ENCODE measurements at places on chromosomes 1 and 21. TPM values are rescaled to one million over a fixed set of nuclear protein-coding genes. Genes with fewer than 3 reads are reported as not detected.
A peak's percentile ranks its signal among the peaks of the same experiment; 100 is the strongest.

GRCh38 chr1:44361478-44361877 lies 6.4 kb upstream of the ERI3 start:
- H3K4me3 ChIP-seq = no peak overlapping the region
- no peak for DNase-seq
- H3K4me1 ChIP-seq = no peaks in the 10 kb centered on the region
- no peaks in the 10 kb centered on the region for H3K27me3 ChIP-seq
- no peaks in the 10 kb centered on the region for H3K36me3 ChIP-seq

LAMC2 gene
- total RNA-seq = 17.4 TPM

CNN3 gene
- total RNA-seq = 106 TPM

AGT gene
- 0.95 TPM for total RNA-seq

DNA sequence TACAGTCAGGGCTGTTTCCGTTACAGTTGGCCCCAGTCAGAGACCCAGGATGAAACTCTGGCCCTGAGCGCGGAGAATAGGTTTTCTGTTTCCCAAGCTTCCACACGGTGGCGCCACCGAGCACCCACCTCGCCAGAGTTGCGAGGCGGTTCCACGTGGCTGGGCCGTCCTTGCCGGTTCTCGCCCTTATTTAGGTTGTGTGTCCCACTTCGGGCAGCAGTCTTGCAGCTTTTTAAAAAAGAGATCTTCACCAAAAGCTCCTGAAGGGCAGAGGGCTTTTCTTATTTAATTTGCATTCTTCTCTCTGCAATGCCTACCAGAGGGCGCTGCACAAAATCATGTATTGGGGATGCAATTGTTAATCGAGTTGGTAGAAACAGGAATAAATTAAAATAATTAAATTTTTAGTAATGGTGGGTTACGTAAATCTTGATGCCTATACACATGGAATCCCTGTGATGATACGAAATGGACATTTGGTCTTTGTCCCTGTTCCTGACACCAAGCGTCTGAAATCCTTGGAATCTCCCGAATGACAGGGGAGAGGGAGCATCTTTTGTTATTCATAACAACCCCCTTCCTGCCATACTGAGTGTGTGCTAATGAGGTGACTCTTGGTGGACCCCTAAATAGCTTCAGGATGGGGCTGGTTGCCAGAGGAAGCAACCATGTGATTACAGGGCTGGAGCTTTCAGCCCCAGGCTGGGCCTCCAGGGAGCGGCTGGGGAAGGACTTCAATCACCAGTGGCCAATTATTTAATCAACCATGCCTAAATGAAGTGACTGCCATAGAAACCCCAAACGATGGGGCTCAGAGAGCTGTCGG lies 5.6 kb upstream of the S100A7 start:
- H3K27ac ChIP-seq = no peak overlapping the region
- H3K4me3 ChIP-seq = no peak overlapping the region
- no peaks in the 10 kb centered on the region for H3K36me3 ChIP-seq
- no peaks in the 10 kb centered on the region for H3K4me1 ChIP-seq
- peaks cover 22% of the 10 kb centered on the region for H3K27me3 ChIP-seq
- DNase-seq = no peak

GRCh38 chr1:147913362-147913942 lies 10.9 kb downstream of the GJA8 start:
- H3K27ac ChIP-seq = no peak overlapping the region
- H3K4me3 ChIP-seq = no peak overlapping the region
- DNase-seq = no peak
- H3K36me3 ChIP-seq = no peaks in the 10 kb centered on the region
- H3K4me1 ChIP-seq = no peaks in the 10 kb centered on the region
- no peaks in the 10 kb centered on the region for H3K27me3 ChIP-seq

RORC gene
- total RNA-seq = 11.5 TPM

DNA sequence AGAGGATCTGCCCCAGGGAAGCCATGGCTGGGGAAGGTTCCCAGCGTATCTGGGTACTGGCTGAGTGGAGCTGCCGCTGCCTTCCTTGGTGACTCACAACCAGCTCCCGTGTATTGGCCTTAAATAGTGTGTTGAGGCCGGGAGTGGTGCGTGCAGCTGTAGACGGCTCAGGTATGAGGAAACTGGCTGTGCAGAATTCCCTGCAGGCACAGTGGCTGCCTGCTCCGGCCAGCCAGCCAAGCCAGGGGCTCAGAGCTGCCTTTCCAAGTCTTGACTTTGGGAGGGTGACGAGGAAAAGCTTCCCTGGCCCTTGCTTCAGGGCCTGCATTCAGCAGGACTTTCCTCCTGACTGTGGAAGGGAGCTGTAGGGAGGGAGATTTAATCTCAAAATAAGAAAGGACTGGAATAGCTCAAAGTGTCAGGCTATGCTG lies at the start of gene VTCN1:
TSS of gene VTCN1 (minus strand) at position 97 of the 431 bp plus-strand sequence. CDS start at position 25, 72 bp downstream.
- H3K27ac ChIP-seq = no peak within 1 kb of the TSS
- no peak within 1 kb of the TSS for H3K4me3 ChIP-seq
- H3K27me3 ChIP-seq = peaks cover 29% of the 10 kb centered on the region
- no peak for DNase-seq
- H3K4me1 ChIP-seq = no peaks in the 10 kb centered on the region

DNA sequence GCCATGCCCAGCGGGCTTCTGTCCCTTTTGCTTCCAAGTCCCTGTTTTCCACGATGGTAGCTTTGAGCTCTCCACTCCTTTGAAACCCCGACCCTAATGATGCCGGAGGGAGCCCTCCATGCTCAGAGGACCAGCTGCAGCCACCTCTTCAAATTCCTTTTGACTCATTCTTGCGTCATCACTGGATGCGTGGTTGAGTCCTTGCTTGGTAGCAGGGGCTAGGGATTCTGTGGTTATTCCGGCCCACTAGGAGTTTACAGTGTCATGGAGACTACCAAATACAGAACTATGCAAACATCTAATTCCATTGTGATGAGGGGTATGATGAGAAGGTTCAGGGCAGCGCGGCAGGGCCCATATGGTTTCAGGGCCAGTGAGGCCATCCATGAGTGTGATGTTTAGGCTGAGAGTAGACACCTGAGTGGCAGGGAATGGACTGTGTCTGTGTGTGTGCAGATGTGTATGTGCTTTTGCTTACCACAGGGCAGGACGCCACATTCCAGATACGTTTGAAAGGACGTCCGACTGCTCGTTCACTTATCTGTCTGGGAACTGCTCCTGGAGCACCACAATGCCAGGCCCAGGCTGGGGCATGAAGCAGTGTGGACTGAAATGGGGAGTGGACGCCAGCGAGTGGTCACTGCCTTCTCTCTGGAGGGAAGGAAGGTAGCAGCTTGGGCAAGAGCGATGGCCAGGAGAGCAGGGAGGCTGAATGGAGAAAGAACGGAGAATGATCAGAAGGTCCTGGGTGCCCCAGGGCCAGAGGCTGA lies 30.4 kb upstream of the ZBTB21 start:
- H3K27me3 ChIP-seq = no peaks in the 10 kb centered on the region
- H3K36me3 ChIP-seq = no peaks in the 10 kb centered on the region
- peaks cover 13% of the 10 kb centered on the region for H3K4me1 ChIP-seq
- no peak for DNase-seq
- H3K4me3 ChIP-seq = no peak overlapping the region
- H3K27ac ChIP-seq = peak overlapping the region; percentile 44

GJA5 gene
- 5.6 TPM for total RNA-seq

ADCY10 gene
- total RNA-seq = not detected

DNA sequence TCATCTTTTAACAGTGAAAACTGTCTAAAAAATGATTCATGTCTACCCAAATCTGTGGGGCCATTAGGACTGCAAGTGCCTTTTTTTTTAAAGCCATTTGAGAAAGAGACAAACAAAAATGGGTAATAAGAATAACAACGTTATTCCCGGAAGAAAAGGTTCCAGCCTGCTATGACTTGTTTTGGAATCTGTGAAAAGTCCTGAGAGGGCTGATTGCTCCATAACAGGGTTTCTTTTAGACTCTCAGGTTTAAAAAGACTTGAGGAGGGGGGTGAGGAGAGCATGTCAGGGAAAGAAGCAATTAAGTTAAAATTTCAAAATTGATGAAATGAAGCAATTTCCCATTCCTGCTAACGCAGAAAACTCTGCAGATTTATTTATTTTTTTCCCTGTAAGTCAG lies 56.4 kb downstream of the CACHD1 start:
- no peak overlapping the region for H3K4me3 ChIP-seq
- H3K36me3 ChIP-seq = no peaks in the 10 kb centered on the region
- H3K4me1 ChIP-seq = peaks cover 6% of the 10 kb centered on the region

DNA sequence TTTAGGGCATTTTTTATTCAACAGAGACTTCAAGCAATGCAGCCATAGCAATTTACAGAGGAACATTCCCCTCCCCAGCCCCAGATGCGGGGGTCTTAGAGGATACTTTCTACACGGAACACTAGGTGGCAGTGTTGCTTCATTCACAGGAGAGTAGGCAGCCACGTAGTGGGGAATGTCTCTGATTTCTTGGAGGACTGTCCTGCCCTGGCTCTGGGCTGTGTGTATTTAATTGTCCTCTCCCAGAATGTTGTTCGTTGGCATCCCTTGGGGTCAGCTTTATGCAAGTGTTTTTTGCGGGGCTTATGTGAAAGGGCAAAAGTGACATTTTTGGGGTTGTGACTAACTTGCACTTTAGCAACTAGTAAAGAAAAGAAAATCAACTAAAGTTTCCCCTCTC lies 96.9 kb downstream of the PAPPA2 start:
- H3K27ac ChIP-seq = no peak overlapping the region
- no peaks in the 10 kb centered on the region for H3K36me3 ChIP-seq
- no peaks in the 10 kb centered on the region for H3K4me1 ChIP-seq
- no peaks in the 10 kb centered on the region for H3K27me3 ChIP-seq
- DNase-seq = no peak
- no peak overlapping the region for H3K4me3 ChIP-seq

CGN gene
- total RNA-seq = 18.3 TPM

DNA sequence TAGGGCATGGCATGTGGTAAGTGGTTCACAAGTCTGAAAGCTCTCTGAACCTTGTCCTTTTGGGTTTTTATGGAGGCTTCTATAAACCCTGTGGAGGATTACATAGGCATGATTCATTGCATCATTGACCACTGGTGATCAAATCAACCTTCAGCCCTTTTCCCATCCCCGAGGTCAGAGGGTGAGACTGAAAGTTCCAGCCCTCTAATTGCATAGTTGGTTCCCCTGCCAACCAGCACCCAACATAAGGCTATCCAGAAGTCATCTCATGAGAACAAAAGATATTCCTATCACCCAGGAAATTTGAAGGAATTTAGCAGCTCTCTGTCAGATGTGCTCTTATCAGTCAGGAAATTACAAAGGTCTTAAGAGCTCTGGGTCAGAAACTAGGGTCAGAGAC lies 89.5 kb upstream of the ARTN start:
- no peaks in the 10 kb centered on the region for H3K36me3 ChIP-seq
- H3K27me3 ChIP-seq = no peaks in the 10 kb centered on the region
- no peak overlapping the region for H3K4me3 ChIP-seq
- no peak for DNase-seq
- no peak overlapping the region for H3K27ac ChIP-seq
- peaks cover under 1% of the 10 kb centered on the region for H3K4me1 ChIP-seq

GRCh38 chr1:3037281-3038040 lies 16.2 kb downstream of the ACTRT2 start:
- no peaks in the 10 kb centered on the region for H3K4me1 ChIP-seq
- no peak for DNase-seq
- no peak overlapping the region for H3K4me3 ChIP-seq
- H3K27ac ChIP-seq = no peak overlapping the region
- H3K36me3 ChIP-seq = no peaks in the 10 kb centered on the region

FTCD gene
- total RNA-seq = not detected

PLPPR5 gene
- not detected for total RNA-seq

DNA sequence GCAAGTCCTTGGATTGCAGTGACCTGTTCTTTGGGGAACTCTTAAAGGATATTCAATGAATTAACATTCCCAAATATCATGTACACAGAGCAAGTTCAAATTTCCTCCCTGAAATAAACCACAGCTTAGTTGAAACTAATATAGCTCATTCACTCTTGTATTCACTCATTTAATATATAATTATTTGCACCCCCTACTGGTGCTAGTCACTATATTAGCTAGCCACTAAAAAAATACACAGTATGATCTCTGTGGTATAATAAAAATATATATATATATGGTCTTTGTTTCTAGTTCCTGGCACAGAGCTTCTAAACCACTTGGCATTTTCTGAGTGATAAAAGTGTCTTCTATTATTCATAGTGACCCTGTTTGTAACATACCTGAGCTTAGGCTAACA lies 177.3 kb upstream of the LYPLAL1 start:
- H3K4me1 ChIP-seq = no peaks in the 10 kb centered on the region
- DNase-seq = no peak
- H3K27ac ChIP-seq = no peak overlapping the region
- no peak overlapping the region for H3K4me3 ChIP-seq

- no peaks in the 10 kb centered on the region for H3K36me3 ChIP-seq
- H3K27me3 ChIP-seq = no peaks in the 10 kb centered on the region
- no peak for DNase-seq
- no peak overlapping the region for H3K4me3 ChIP-seq
These were observed 43.1 kb upstream of the CCSAP start for GRCh38 chr1:229385853-229386456.

CNKSR1 gene
- 30.9 TPM for total RNA-seq

DNA sequence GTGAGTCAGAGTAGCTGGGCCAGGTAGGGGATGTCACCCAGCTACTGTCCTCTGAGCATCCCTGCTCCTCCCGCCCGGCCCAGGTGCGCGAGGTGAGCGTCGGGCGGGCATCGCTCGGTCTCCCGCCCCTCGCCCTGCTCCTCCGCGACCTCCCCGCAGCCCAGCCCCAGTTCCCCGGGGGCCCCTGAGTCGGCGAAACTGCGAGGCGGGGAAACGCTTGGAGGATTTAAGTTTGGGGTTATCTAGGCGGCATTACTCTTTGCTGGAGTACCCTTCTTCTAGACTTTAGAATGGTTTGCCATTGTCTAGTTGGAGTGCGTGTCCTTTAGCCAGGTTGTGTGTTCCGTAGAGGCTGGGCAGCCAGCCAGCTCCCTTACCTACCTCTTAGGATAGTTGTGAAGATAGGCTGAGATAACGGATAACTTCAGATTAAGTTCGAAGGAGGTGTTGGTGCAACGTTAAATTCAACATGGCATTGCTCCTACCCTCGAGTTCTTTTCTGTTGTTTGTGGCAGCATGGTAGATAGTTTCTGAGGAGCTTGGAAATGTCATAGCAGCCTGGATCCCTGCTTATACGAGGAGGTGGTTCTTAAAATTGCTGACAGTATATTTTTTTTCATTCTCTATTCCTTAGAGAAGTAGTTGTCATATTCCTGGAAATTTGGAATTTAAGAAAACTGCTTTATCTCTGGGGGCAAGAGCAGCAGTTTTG lies 697 bp downstream of the AGO3 start:
- H3K4me1 ChIP-seq = no peaks in the 10 kb centered on the region
- H3K36me3 ChIP-seq = no peaks in the 10 kb centered on the region
- H3K4me3 ChIP-seq = peak overlapping the region; percentile 91
- H3K27me3 ChIP-seq = no peaks in the 10 kb centered on the region

DNA sequence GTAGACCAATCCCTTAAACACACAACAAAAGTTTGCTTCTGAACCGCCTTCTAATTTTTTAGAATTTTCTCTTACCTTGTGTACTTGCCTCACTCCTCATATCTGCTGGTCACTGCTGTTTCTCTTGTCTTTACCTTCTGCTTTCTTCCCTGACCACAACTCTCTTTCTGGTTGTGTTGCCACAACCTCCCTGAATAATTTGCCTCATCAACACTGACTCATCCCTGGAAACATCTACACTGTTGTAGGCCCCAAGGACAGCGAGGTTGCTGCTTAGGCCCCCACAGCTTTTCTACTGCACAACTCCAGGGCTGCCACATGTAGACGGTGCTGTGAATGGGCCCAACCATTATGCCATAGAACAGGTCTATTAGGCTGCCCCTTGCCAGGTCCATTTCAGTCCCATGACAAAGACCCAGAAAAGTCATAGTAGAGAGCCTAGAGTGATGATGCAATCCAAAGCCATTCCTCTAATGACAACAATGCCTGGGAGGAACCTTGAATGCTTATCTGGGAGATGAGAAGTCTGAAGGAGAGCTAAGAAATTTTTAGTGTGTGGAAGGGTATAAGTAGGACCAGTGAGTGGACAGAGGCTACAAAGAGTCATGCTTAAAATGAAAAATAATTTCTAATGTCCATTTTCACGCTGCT lies 36.6 kb upstream of the LCE5A start:
- DNase-seq = no peak
- no peak overlapping the region for H3K27ac ChIP-seq
- no peaks in the 10 kb centered on the region for H3K36me3 ChIP-seq
- H3K4me1 ChIP-seq = no peaks in the 10 kb centered on the region
- no peaks in the 10 kb centered on the region for H3K27me3 ChIP-seq
